ENCODE measurements at places on chromosomes 12 and 14.

DNA sequence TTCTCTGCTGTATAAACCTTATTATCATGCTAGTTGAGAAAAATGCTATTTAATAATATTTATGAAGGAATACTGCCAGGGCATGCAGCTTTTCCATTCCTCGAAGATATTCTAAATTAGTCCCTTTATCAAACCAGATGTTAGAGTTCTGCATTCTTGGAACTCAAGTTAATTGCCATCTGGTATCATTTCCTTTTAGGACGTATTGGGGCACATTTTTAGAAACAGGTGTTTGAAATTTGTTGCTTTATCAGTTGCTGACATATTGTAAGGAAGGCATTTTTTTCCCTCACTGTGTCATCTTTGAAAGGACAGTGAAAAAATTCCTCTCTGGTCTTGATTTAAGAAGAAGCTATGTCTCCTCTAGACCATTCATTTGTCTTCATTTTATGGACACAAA lies 471.2 kb upstream of the PRICKLE1 start:
- H3K27ac ChIP-seq, result no peak overlapping the region
- no peaks in the 10 kb centered on the region for H3K36me3 ChIP-seq
- DNase-seq, result no peak
- no peaks in the 10 kb centered on the region for H3K4me1 ChIP-seq
- no peak overlapping the region for H3K4me3 ChIP-seq
- H3K27me3 ChIP-seq, result no peaks in the 10 kb centered on the region

- H3K36me3 ChIP-seq, result no peaks in the 10 kb centered on the region
- H3K27me3 ChIP-seq, result no peaks in the 10 kb centered on the region
- H3K4me3 ChIP-seq, result no peak overlapping the region
- peak overlapping the region; percentile 67 for H3K27ac ChIP-seq
Measured at GRCh38 chr14:58280954-58281787, 17.2 kb upstream of the ARID4A start.

DNA sequence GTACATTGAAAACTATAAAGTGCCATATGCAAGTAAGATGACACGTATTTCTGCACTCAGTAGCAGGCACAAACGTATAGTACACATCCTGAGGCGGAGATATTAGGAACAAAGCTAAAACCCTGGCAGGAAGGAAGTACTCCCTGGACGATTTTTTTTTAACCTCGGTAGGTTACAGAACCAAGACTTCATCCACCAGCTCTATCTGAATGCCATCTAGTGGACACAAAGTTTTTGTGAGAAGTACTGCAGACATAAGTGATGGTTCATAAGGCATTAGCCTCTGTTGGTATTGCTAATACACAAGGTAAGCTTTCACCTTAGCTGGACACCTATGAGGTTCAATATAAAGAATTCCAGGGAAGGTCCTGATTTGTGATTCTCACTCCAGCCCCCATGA lies 83.0 kb upstream of the CCDC196 start:
- H3K4me3 ChIP-seq, result no peak overlapping the region
- H3K27me3 ChIP-seq, result no peaks in the 10 kb centered on the region
- no peaks in the 10 kb centered on the region for H3K36me3 ChIP-seq
- peaks cover 3% of the 10 kb centered on the region for H3K4me1 ChIP-seq
- DNase-seq, result no peak

DNA sequence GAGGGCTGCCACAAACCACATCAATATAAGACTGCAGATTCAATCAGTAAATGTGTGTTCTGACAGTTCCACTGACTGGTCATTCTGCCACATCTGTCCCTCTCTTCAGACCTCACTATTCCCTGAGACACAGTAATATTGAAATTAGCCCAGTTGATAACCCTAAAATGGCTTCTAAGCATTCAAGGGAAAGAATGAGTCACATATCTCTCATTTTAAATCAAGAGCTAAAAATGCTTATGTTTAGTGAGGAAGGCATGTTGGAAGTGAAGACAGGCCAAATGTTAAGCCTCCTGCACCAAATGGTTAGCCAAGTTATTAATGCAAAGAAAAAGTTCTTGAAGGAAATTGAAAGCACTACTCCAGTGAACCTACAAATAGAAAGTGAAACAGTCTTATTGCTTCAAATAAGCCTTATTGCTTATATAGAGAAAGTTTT lies 24.5 kb upstream of the KIF21A start:
- H3K4me1 ChIP-seq, result no peaks in the 10 kb centered on the region
- H3K27ac ChIP-seq, result no peak overlapping the region
- DNase-seq, result no peak
- no peaks in the 10 kb centered on the region for H3K27me3 ChIP-seq
- no peaks in the 10 kb centered on the region for H3K36me3 ChIP-seq

Data from body of pancreas (tissue), 4 donors.